ENCODE measurements at places on chromosomes 2 and 18.
A peak's percentile ranks its signal among the peaks of the same experiment; 100 is the strongest.

- DNase-seq: no peak
These were observed 129.7 kb downstream of the TDRD15 start for GRCh38 chr2:21253311-21254027.

DNA sequence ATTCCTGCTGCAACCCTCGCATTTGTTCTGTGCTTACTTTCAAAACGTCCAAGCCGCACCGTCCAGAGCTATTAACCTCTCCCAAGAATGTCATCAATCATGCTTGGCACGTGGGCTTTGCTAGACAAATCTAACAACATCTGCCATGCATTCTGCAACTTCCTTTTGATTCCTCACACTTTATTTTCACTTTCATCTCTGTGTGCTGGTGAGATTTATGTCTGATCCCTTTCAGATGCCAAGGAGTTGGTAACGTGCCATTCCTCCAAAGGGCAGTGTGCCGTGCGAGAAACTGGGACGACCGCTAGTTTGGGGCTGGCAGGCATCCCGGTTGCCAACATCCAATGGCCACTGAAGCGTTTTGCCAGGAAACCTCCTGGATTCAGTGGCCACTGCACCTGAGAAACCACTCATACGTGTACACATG, 230.0 kb upstream of the PARD3B start:
- peak; percentile 6 for DNase-seq

DNA sequence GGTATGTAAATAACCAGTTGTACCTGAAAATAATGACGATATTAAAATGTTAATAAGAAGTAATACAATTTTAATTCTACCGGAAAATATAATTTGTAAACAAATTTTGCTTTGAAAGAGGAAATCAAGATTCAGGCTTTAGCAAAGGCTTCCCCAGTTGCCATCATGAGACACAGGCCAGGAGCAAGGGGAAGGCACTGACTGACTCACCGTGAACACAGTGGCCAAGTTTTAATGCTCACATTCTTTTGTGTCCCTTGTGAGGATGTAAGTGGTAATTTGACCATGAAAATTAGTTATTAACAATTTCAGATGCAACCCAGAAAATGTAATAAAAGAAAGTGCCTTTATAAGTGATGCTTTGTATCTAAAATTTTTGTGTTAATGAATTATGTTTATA, 164.1 kb downstream of the GREB1L start:
- DNase-seq: no peak

GRCh38 chr2:218884519-218884918, 3.9 kb downstream of the WNT10A start:
- no peak for DNase-seq

- no peak for DNase-seq
These were observed 48.2 kb downstream of the PLA2R1 start for GRCh38 chr2:160014227-160014626.

DNA sequence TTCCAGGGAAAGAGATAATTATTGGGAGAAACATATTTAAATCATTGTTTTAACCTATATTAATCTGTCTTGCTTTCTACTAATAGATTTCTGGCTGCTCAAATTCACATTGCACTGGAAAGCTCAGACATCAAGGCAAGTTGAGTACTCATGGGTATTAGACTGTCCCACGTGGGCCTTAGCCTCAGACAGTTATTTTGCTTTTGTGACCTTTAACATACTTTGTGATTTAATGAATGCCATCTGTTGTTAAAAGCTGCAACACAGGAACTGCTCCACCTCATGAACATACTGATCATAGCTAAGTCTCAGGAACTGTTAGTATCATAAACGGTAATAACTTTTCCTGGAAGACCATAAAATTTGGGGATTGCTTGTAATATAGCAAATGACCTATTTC, 2.7 kb upstream of the LCT start:
- no peak for DNase-seq

GRCh38 chr18:63564561-63564960, 22.4 kb downstream of the SERPINB12 start:
- no peak for DNase-seq

- DNase-seq: peak; percentile 55
These were observed 52.2 kb upstream of the CAB39 start for GRCh38 chr2:230660294-230661060.

GRCh38 chr2:218023636-218024035, 20.8 kb upstream of the TNS1 start:
- no peak for DNase-seq

- no peak for DNase-seq
These were observed 106.4 kb upstream of the CCDC85A start for GRCh38 chr2:56077359-56077915.

GRCh38 chr2:19580830-19581229, 222.4 kb upstream of the OSR1 start:
- no peak for DNase-seq

DNA sequence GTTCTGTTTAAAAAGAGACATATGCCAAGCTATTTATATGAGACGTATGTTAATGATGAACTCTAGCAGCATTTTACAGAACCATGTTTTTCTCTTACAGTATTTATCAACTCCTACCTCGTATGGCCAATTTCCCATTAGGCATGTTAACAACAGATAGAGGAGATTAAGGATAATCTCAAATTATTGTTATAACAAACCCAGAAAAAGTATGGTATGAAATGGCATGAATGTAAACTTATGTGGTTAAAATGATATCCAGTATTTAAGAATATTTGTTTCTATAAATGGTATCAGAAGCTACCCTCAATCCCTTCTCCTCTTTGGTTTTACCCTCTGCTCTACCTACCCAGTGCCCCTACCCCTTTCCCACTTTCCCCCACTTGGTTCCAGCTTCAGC, 132.0 kb downstream of the IKZF2 start:
- no peak for DNase-seq

DNA sequence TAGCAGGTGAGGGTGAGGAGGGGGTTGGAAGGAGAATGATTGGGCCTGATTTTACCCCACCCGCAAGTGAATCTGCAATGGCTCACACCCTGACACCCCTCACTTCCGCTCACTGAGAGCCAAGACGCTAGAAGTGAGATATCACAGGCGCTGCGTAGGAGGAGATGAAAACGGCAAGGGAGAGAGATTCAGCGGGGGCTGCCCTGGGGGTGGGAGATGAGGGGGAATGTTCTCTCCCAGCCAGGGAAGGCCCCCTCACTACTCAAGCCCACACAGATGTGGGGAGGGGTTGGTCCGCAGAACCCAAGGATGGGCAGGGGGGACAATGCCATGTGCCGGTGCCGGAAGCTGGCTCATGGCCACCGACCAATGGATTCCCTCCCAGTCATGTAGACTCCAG, 32.9 kb downstream of the LOXHD1 start:
- DNase-seq: no peak
